NCI-H1092 treated with DMSO at 0.1 percent for 48 hours (cell line): ENCODE measurements at places on chromosomes 3 and 15.

DNA sequence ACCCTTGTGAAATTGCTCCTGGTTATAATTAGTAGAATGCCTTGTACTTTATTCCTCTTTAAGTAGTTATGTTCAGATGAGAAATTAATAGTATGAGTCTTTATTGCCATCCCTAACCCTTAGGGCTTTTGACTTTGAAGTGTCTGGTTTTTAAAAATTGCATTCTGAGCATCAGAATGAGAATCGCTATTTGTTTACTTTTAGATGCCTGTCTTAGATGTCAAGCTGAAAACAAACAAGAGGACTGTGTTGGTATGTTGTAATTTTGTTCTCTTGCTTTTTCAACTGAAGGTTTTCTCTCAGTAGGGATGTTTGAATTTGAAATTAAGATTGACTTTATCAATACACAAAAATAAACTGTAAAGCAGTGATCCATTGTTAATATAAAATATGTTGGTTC lies 5.2 kb downstream of the RNF7 start:
- no peak for DNase-seq

- no peak for DNase-seq
Observed at GRCh38 chr15:74442604-74443003, 8.8 kb upstream of the SEMA7A start.

GRCh38 chr3:5347486-5347885 lies 160.0 kb downstream of the EDEM1 start:
- DNase-seq = peak; percentile 91

DNA sequence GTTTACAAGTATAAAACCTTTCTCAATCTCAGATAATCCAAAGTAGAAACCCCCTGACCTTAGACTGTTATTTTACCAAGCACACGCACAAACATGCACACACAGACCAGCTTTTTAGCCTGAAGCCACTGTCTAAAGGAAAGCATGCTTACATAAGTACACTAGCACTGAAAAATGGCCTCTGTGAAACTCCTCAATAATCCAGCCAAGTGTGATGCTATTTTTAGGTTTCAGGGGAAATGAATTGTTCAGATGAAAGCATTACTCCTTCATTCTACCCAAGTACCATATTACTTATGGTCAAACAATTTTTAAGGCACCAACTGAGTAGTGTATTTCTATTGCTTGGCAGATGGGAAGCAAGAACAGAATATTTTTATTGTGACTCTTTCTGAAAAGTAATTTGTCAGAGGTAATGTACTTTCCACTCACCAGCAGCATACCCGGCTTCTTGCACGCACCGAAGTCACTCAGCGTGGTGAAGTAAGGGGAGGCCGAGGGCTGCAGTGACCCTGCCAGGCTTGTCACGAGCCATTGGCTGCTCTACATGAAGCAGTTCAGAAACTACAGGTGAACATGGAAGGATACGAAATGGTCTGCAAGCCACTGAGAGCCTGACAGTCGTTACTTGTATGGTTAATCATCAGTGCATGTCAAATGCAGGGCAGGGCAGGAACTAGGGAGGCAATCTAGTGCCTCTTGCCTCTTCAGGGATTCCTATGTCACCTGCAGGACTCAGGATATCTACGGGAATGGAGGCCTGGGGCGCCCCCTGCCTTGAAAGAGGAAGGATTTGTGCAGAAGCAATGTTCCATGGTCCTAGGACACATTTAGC lies 106.7 kb downstream of the GABRB3 start:
- no peak for DNase-seq

GRCh38 chr3:197953881-197954280 lies 3.9 kb downstream of the RPL35A start:
- DNase-seq = no peak
